ENCODE measurements at places on chromosomes 7 and 10.

DNA sequence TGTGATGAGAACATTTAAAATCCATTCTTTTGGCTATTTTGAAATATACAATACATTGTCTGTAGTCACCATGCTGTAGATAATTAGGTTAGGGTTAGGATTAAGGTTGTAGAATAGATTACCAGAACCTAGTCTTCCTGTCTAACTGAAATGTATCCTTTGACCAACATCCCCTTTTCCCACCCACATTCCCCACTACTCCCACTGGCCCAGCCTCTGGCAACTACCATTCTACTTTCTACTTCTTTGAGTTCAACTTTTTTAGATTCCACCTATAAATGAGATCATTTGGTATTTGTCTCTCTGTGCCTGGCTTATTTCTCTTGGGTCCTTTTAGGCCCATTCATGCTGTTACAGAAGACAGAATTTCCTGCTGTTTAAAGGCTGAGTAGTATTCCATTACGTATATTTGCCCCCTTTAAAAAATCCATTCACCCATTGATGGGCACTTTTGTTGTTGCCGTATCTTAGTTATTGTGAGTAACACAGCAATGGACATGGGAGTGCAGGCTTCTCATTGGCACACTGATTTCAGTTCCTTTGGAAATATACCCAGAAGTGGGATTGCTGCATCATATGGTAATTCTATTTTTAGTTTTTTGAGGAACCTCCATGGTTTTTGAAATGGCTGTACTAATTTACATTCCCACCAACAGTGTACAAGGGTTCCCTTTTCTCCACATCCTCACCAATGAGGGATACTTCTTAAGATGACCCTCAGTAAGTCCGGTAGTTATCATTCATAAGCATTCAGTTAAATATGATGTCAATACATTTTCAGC lies 104.0 kb downstream of the RALA start:
- DNase-seq = no peak

- DNase-seq = no peak
These were observed 43.0 kb downstream of the ZMYND11 start for GRCh38 chr10:178208-178607.

GRCh38 chr7:108409146-108409545 lies 47.1 kb downstream of the NRCAM start:
- no peak for DNase-seq

DNA sequence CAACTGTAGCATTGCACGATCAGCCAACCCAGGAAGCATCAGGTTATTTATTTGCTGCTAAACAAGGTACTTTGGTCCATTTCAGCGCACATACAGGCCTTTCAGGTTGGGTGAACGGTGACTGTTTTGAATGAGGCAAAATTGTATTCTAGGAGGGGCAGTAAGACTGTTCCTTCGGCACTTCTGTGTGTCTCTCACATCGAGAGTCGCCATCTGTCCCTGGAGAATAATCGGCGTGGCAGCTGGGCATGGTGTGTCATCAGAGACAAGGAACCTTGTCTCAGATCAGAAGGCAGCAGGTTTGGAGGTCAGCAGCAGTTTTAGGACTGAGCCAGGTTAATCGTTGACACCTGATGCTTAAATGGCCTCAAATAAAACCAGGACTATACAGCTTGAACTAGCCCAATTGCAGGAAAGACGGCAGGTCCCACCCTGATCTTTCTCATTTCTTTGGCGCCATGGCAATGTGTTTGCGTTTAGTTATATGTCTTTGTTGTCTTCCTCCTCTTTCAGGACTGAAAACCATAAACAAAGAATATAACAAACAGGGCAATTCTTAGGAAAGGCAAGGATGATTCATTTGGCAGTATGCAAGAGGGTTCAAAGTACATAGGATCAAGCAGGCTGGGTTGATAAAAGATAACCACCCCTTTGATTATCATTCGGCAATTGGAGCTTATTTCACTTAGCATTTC lies 92.0 kb upstream of the PRR15 start:
- DNase-seq = no peak

- no peak for DNase-seq
These were observed 253.5 kb downstream of the BAMBI start for GRCh38 chr10:28930514-28931495.

DNA sequence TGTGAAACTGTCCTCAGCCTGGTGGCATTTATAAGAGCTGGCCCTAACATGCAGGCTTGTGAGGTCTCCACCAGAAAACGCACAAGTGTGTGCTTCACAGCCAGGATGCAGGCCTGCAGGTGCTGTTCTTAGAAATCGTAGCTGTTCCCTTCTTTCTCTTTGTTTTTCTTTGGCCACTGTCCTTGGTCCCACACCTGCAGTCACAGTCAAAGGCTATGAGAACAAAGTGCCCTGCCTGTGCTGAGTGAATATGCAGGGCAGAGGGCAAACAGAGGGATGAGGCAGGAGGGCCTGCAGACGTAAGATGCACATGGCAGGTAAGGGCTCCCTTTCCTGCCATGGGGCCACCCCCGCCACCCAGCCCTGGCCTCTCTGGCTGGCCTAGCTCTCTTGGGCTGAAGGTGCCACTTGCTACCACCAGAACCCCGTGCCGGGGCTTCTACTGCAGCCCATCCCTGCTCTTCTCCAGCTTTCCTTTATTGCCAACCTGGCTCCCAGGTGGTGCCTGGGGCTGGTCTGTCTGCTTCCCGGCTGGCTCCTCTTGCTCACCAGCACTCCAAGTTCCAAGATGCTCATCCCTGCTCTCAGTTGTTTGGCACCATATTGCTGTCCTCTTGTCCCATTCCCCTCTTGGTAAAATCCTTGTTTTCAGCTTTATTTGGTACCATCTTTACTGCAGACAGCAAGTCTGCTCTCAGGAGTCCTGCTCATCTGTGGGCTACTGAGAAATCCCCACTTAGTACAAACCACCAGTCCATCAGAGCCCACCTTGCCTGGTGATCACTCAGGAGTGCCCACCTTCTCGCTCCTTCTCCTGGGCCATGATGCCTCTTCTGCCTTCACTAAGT lies 308.1 kb upstream of the ZMIZ1 start:
- DNase-seq = no peak

DNA sequence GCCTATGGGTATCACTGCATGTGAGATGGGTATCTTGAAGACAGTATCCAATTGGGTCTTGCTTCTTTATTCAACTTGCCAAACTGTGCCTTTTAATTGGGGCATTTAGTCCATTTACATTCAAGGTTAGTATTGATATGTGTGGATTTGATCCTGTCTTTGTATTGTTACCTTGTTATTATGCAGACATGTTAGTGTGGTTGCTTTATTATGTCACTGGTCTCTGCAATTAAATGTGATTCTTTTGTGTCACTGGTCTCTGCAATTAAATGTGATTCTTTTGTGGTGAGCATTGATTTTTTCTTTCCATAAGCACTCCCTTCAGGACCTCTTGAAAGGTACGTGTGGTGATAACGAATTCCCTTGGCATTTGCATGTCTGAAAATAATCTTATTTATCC lies 357.8 kb upstream of the STEAP1 start:
- no peak for DNase-seq

GRCh38 chr10:4313051-4313450 lies 513.0 kb upstream of the AKR1E2 start:
- no peak for DNase-seq

DNA sequence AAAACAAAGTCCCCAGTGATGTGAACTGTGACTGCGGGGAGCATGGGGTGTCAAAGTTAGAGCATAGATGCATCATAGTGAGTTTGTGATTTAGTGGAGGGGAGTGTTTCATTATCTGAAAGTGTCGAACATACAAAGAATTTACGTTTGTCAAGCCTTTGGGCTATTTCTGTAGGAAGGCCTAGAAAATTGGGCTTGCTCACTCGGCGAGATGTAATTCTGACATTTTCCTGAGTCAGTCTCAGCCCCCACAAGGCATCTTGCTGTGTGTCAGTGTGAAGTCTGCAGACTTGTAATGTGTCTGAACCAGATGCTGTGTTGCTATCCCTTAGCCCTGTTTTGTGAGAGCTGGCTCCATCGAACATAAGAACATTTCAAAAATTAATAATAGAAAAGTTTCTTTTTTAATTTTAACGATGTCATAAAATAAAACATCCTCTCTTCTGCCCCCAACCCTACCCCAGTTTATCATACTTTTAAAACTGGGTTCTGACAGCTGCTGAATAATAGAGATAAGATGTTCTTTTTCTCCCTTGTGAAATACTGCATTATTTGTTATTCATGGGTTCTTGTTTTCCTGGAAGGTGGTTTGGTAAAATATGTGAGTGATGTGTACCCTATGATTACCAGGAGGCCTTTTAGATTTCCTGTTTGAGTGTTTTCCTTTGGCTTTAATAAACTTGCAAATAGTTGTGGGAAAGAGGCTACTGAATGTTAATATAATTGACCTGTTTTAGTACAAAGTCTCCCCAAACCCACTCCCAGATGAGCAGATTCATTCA lies 207.4 kb downstream of the GPR158 start:
- no peak for DNase-seq

- DNase-seq = no peak
These were observed 105.5 kb upstream of the TBX20 start for GRCh38 chr7:35359423-35359822.

- DNase-seq = no peak
These were observed 741.2 kb upstream of the ZWINT start for GRCh38 chr10:57102236-57102635.

Measured in NCI-H1436 treated with DMSO at 0.1 percent for 48 hours (cell line).